ENCODE measurements at places on chromosomes 7 and 10.

DNA sequence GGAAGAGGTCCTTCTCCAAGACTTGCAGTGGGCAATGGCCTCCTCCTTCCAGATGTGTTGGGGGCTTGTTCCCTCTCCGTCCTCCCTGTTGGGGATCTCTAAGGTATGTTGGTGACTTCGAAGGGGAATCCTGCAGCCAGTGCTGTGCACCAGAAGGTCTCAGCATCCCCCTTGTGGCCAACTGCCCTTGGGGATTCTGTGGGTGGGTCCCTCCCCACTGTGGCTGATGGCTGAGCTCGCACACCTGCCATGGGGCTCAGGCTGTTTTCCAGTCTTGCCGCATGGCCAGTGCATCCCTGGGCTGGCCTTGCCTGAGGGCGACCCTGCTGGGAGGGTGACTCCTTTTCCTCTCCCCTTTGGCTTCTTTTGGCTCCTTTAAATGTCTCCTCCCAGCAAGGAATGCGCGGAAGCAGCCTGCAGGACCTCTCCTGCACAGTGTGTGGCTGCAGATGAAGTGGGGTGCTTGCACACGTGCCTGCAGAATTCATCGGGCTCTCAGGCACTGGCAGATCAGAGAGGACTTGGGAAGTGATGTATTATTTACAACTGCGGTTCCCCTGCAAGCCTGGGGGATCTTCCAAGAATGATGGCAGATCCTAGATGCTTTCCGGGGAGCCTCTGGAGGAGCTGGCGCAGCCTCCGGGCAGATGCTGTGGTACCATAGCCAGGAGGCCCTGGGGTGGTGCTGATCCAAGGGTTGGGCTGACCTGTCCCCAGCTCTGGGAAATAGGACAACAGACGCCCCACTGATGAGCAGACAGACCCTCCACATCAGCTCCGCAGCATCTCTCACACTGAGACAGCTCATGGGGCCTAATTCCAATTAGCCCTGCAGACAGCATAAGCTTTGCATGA is 410.0 kb downstream of the TCERG1L start:
- no peak for DNase-seq

GRCh38 chr7:70720191-70720873 is 411.6 kb upstream of the GALNT17 start:
- no peak for DNase-seq

GRCh38 chr7:43248961-43249822 is 136.7 kb downstream of the HECW1 start:
- DNase-seq = no peak

- no peak for DNase-seq
These were observed 81.4 kb downstream of the ATXN7L1 start for GRCh38 chr7:105794741-105795729.

DNA sequence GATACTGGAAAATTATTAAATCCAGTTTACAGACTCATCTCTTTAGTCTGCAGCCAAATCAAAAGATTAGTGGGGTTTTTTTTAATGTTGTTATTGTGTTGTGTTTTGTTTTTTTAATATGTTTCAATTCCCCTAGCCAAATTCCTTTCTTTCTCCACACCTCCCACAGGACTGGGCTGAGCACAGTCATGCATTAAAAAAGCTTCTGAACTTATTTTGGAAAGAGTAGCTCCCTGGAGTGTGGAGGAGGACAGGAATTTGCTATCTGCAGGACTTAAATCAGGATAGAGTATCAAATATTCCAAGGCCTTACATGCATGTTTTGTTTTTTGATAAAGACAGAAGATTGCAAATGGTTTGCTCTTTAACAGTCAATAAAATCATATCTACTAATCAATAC is 90.7 kb downstream of the GNAI1 start:
- DNase-seq = no peak

GRCh38 chr10:8054494-8055407 is at the start of gene GATA3:
Gene GATA3 (plus strand): TSS chr10:8054688. CDS start chr10:8055656, 968 bp downstream.
- DNase-seq = peak; percentile 76

- no peak for DNase-seq
These were observed 5.1 kb upstream of the PCGF5 start for GRCh38 chr10:91215384-91215783.

- DNase-seq = no peak
These were observed 600.4 kb downstream of the KCNMA1 start for GRCh38 chr10:77036993-77037734.
